ENCODE measurements at places on chromosomes 2 and 18.

DNA sequence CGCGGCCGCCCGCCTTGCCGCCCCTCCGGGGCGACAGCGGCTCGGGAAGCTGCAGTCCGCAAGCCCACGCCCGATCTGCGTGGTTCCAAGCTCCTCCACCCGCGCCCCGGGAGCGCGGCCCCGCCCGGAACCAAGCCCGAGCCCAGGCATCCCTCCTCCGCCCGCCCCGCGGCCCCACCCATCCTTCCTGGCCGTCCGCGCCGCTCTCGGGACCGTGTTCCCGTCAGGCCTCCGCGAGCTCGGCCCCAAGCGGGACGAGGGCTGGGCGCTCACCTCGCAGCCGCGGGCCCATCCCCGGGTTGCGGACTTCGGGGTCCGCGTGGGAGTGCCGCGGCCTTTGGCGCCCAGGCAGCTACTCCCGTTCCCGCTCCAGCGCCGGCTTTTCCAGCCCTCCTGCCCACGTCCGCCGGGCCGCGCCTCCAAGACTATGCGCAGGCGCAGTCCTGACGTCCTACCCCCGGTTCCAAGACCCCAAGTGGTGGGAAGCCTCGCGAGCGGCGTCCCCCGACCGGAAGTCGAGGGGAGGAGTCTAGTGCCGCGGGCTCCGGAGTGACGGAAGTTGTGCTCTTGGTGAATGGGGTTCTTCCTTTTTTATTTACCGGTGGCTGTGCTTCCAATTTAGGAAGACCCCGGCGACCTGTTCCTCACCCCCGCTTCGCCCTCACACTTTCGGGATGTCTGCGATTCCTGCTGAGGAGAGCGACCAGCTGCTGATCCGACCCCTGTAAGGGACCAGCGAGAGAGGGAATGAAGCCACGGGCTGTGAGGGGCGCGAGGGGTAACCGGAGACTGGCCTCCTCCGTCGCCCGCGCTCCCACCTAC, at the start of the genes CPSF3 and ITGB1BP1:
Gene CPSF3 (plus strand): TSS at position 555 of the 822 bp plus-strand sequence. CDS start 120 bp downstream, at position 675.
Gene ITGB1BP1 (minus strand): TSS at position 429 of the 822 bp plus-strand sequence. CDS start 4,831 bp downstream, outside the sequence.
- peak; percentile 99 for DNase-seq

GRCh38 chr2:226799976-226800940, 638 bp upstream of the IRS1 start:
- DNase-seq = no peak

DNA sequence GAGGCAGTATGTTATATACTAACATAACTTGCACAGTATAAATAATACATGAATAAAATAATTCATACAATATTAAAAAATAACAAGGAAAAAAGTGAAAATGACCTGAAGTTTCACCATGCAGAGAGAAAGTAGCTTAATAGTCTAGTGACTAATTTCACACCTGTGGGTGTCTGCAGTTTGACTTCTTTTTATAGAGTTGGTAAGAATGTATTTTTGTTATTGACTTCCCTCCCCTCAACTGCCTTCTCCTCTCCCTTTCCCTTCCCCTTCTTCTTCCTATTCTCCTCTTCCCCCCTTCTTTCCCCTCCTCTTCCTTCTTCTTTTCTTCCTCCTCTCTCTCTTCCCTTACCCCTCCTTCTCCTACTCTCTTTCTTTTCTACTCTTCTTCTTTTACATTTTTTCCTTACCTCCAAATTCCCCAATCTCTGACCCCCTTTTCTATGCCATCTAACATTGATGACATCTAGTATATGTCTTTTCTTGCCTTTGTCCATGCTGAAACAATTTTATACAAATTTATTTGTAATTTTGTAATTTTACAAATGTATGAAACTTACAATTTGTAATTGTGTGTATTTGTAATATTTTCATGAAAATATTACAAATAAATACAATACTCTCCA, 3.1 kb downstream of the DNAH6 start:
- DNase-seq = no peak

GRCh38 chr2:109530712-109531111, 83.1 kb downstream of the SEPTIN10 start:
- DNase-seq = no peak

DNA sequence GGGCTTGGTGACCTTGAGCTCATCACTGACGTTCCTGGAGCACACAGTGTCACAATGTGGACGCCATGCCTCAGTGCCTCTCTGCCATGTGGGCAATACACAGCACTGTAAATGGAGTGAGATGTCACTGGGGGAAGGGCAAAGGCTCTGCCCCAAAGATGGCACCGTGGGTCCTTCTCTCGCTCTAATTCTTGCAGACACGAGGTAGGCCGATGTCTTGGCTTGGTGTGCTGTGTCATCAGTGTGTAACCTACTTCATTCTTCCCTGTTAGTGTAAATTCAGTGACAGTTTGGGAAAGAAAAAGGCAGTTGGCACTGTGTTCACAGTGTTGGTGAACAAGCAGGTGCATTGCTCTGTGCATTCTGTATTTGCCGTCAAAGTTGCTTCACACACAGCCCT, 309.3 kb upstream of the MYT1L start:
- DNase-seq = no peak

DNA sequence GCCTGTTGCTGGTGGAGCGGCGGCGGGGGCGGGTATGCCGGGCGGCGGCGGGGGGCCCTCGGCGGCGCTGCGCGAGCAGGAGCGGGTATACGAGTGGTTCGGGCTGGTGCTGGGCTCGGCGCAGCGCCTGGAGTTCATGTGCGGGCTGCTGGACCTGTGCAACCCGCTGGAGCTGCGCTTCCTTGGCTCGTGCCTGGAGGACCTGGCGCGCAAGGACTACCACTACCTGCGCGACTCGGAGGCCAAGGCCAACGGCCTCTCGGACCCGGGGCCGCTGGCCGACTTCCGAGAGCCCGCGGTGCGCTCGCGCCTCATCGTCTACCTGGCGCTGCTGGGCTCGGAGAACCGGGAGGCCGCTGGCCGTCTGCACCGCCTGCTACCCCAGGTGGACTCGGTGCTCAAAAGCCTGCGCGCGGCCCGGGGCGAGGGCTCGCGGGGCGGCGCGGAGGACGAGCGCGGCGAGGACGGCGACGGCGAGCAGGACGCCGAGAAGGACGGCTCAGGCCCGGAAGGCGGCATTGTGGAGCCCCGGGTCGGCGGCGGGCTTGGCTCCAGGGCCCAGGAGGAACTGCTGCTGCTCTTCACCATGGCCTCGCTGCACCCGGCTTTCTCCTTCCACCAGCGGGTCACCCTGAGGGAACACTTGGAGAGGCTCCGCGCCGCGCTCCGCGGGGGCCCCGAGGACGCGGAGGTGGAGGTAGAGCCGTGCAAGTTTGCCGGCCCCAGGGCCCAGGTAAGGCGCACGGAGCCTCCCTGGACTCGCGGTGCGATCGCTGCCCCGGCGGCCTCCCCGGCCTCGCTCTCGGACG, 1.0 kb downstream of the ZCCHC2 start:
- DNase-seq = peak; percentile 67

GRCh38 chr2:176001281-176001915, 669 bp downstream of the LNPK start:
- DNase-seq = peak; percentile 74

- DNase-seq = no peak
Measured at GRCh38 chr18:59002974-59003594, 136.6 kb upstream of the SEC11C start.

DNA sequence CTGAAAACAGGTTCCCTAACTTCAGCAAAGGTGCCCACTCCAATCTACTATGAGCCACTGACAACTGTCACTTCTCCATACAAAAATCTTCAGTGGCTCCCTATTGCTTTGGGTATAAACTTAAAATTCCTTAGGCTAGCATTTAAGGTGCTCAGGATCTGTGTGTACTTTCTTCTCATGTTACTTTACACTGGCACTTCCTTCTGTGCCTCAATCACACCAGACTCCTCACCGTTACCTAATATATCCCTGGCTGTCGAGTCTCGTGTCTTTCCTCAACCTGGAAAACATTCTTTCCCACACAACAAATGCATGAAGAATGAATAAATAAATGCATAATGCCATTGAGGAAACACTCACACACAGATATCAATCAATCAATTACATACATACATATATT, 101.1 kb downstream of the TCF4 start:
- no peak for DNase-seq

DNA sequence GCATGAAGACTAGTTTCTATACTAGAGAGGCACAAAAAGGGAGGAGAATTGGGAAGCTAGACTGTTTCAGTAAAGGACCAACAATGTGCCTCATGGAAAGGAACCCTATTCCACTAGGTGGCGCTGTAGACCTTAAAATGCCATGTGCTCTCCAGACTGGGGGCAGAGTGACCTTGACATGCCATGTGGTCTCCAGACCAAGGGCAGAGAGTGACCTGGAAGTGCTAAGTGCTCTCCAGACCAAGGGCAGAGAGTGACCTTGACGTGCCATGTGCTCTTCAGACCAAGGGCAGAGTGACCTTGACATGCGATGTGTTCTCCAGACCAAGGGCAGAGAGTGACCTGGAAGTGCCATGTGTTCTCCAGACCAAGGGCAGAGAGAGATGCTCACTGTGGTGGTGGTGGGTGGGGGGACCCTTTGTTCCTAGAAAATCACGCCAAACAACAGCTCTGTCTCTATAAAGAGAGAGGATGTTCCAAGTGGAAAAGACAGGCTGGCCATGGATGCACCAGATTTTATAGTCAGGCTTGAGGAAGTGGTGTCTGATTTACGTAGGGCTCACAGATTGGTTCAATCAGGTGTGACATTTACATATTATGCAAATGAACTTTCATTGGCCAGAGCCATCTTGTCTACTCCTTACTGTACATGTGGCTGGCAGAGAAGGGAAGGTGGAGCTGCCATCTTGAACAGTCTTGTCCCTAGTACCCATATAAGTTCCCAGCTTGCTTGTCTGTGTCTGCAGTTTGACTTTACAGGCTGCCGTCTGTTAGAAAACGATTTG, 344.0 kb upstream of the DDX18 start:
- no peak for DNase-seq

DNA sequence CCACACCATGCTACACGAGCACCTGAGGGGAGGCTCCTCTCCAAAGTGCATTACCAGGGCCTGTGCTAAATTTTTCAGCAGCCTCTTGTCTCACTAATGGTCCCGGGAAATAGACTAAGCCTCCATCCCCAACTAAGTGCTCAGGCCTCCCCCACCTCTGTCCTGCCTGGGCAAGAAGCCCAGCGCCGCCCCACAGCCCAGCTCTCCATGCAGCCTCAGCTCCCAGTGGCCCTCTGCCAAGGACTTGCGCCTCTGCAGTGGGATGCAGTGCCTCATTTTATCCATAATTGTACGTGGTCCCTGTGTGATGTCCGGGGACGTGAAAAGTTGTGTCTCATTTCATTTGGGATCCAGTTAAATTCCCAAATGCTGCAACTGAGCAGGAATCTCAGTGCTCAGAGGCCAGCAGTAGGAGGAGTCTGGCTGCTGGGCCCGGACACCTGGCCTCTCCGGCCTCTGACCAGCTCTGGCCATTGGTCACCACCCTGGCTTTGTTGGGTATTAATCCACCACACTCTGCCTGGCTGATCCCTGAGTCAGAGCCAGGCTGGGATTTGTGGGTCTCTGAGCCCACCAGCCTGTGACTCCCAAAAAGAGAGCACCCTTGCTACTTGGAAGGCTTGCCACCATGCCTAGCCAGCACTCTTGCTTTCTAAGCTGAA, 11.4 kb upstream of the STEAP3 start:
- no peak for DNase-seq

DNA sequence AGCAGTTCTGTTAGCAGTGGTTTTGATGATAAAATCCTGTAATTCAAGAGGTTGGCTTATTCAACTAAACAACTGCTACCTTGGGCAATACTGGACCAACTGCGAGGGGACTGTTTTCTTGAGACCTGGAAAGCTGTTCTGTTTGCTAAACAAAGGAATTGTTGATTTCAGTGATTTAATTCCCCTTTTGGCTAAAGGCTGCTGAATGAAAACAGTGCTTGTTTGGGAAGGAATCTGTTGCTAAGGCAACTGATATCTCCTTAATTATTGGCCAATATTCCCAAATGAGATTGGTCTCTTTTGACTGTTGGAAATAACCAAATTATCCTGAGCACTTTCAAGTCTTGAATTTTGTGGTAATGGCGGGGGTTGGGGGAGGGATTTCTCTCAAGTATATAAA, 136.8 kb downstream of the CAMKMT start:
- DNase-seq = no peak

DNA sequence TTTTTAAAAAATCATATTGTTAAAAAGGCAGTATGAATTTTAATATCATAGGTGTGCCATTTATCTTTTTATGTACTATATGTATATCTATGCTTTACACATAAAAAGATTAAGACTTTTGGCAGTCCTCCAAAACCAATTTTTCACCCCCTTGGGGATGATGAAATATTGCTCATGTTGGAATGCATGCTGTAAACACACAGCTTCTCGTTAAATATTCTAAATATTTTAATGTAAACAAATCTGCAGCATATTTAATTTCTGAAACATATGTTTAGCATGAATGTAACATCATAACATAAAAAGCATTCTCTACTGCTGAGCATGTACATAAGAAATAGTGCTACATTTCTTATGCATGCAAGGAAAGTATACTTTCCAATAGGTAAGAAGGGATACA, 484.3 kb upstream of the LRATD1 start:
- no peak for DNase-seq

GRCh38 chr2:110995911-110996310, 124.8 kb upstream of the BCL2L11 start:
- no peak for DNase-seq

DNA sequence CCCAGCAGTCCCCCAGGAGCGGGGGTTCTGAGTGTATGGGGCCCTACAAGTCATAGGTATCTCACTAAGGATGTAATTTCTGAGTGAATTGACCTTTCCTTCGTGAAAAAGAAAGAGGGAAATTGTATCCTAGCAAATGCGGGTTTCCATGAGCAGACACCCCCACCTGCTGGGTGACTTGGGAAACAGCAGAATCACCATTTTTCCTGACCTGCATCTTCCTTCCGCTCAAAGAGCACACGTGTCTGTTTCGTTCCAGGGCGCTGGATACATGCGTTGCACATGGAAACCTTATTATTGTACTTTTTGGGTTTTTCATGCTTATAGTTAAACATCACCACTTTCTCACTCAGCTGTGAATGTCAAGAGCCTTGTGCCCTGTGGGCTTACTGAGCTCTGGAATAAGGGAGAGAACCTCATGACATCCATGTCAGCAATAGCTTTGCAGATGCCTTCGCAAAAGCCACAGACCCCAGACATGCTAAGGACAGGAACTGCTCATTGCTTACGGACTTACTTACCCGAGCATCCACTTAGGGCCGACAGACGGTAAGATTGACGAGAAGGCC, 132.8 kb downstream of the TPO start:
- DNase-seq = peak; percentile 68

GRCh38 chr2:20222769-20223406, 2.0 kb downstream of the SDC1 start:
- no peak for DNase-seq

DNA sequence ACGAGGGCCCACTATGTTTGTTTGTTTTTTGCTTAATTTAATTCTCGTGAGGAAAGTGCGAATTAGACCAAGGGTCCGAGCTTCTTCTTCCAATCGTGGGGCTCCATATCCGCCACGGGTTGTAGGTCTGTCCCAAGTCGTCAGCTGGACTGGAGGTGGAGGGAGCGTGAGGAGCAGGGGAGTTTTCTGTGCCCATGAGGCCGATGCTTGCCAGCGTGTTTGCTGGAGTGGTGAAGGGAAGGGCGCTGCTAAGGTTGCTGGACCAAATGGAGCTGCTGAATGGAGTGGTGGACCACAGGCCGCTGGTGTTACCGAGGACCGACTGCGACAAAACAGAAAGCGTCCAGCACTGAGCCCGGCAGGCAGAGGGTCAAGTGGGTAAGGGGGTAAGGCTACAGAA, 43.7 kb downstream of the ZAP70 start:
- no peak for DNase-seq

- no peak for DNase-seq
Measured at GRCh38 chr2:101083613-101084012, 67.6 kb downstream of the TBC1D8 start.

Measured in right hindlimb (tissue), 1 donor.